ENCODE measurements at places on chromosomes 13 and 19.

- no peak overlapping the region for H3K4me3 ChIP-seq
- H3K36me3 ChIP-seq, result no peaks in the 10 kb centered on the region
- peaks cover 14% of the 10 kb centered on the region for H3K27me3 ChIP-seq
These were observed 5.7 kb downstream of the SLITRK1 start for GRCh38 chr13:83876546-83876945.

- DNase-seq, result no peak
- H3K4me1 ChIP-seq, result no peaks in the 10 kb centered on the region
- H3K27ac ChIP-seq, result no peak overlapping the region
These were observed 66.1 kb downstream of the ATP7B start for GRCh38 chr13:51945149-51945548.

DNA sequence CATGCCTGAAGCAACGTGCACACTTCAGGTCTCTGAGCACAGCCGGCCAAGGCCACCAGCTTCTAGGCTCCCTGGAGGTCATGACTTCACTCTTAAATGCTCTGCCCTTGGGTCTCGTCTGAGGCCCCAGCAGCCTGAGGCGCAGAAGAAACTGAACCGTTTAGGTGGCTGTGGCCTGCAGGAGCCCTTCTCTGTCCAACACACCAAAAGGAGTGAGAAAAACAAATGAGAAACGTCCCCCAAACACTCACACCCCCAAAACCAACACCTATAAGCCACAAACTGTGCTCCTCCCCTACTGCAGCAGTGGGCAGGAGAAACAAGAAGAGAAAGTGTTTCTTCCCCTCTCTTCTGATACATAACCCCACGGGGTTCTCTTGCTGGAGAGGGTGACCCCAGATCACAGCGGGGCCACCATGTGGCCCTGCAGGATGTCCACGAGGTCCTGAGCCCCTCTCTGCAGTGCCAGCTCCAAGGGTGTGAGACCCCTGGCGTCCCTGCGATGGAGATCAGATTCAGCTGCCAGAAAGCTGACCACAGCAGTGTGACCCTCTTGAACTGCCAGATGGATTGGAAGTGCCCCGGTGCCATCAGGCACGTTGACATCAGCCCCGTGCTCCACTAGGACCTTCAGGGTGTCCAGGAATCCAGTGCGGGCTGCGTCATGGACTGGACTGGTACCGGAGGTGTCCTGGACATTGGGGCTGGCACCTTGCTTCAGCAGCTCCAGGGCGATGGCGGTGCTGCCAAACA, 1.0 kb upstream of the KRI1 start:
- H3K4me1 ChIP-seq, result peaks cover 40% of the 10 kb centered on the region
- no peaks in the 10 kb centered on the region for H3K27me3 ChIP-seq
- H3K27ac ChIP-seq, result peak overlapping the region; percentile 86
- H3K36me3 ChIP-seq, result peaks cover 12% of the 10 kb centered on the region

- peaks cover 67% of the 10 kb centered on the region for H3K4me1 ChIP-seq
- H3K27ac ChIP-seq, result no peak overlapping the region
- peaks cover 3% of the 10 kb centered on the region for H3K36me3 ChIP-seq
- no peak overlapping the region for H3K4me3 ChIP-seq
These were observed 54.3 kb downstream of the GATAD2A start for GRCh38 chr19:19459707-19460251.

DNA sequence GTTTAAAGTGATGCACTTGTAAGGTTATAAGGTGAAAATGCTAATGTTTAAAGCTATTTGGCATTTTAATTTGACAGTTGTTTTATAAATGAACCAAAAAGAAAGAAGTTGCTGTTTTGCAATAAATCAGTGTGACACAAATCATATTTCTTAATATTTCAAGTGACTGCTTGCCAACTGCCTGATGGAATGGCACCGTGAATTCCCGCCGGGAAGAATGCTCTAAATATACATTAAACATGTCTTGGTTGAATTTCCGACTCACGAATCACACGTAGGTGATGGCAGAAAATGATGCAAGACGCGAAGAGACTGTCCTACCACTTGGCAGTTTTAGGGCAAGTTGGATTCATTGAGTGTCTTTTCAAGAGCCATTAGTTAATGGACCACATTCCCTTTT, 3.1 kb upstream of the GJB2 start:
- peaks cover 53% of the 10 kb centered on the region for H3K27me3 ChIP-seq
- no peak overlapping the region for H3K27ac ChIP-seq
- no peak overlapping the region for H3K4me3 ChIP-seq
- peaks cover 23% of the 10 kb centered on the region for H3K4me1 ChIP-seq
- H3K36me3 ChIP-seq, result no peaks in the 10 kb centered on the region
- DNase-seq, result no peak

DNA sequence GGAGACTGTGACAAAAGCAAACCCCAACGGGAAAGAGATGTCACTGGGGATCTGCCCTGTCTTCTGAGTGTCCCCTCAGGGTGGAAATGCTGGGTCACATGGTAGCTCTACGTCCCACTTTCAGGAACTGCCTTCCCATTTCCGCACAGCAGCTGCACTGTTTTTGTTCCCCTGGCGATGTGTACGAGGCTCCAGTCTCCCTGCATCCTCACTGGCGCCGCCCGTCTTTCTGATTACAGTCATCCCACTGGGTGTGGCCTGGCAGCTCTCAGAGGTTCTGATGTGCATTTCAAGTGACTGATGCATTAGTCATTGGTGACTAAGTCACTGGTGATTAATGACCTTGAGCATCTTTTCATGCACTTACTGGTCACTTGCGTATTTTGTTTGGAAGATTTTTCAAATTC, 21.2 kb downstream of the PCID2 start:
- H3K36me3 ChIP-seq, result peaks cover 37% of the 10 kb centered on the region
- H3K4me1 ChIP-seq, result peaks cover 6% of the 10 kb centered on the region
- DNase-seq, result no peak
- H3K27me3 ChIP-seq, result no peaks in the 10 kb centered on the region
- H3K27ac ChIP-seq, result no peak overlapping the region
- H3K4me3 ChIP-seq, result no peak overlapping the region

DNA sequence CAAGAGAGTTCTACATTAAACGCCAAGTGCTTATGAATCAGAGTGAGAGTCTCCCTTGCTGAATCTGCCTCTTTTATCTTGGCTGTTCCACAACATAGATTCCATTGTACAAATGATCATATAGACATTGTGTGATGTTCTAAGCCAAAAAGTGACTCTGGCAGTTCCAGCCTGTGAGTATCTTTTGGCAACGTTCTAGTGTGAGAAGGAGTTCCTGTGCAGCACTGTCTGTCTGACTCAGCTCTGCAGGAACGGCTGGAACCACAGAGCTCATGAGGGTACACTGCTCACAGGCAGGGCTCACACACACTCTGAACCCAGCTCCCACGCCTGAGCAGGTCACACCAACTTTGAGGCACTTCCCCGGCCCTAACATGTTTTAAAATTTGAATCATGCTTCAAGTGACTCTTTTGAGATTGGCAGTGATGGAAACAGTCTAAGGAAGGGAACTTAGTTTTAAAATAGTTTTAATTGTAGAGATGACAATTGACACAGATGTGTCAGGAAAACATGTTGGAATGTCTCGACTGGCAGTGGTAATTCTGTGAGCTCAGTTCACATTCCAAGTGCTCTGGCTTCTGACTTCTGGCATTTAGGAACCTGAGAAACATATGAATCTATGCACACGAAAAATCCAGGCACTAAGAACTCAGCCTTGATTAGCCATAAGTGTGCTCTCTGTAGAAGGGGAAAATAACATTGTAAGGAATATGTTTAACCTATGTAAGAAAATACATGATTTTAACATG, 272.0 kb downstream of the UQCRFS1 start:
- H3K27me3 ChIP-seq, result no peaks in the 10 kb centered on the region
- DNase-seq, result no peak
- no peak overlapping the region for H3K4me3 ChIP-seq

DNA sequence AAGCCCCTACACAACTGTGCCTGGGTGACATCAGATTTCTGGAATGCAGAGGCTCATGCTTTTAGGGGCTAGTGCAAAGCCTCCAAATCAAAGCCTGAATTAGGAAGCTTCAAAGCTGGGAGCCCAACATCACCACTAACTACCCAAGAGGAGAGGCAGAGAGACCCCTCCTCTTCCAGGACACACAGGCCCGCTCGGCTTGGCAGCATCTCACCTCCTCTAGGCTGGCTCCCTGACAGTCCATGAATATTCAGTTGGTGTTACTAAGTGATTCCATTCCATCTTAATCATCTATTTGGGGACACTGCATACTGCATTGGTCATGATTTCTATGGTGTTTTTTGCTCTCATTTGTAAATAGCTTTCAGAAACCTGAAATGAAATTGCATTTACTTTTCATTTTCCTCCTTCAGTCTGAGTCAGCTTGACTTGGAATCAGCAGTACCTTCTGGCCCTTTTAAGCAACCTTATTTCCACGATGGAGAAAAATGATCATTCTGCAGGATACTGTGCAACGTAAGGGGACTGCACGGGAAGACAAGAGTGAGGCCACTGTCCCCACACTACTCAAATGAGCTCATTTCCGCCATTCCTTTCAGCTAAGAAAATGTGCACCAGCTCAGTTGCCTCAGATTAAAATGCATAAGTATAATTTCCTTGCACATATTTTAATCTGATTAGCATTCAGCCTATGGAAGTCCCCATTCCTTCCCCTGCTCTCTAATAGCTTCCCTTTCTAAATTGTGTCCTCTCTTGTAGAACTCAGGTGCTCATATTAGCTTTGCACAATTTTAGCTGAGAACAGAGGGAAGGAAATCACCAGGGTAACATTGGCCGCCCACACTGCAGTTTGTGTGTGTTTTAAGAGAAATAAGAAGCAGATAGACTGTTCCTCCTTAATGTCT, 219.9 kb downstream of the RFC3 start:
- no peaks in the 10 kb centered on the region for H3K27me3 ChIP-seq
- DNase-seq, result peak; percentile 9
- no peak overlapping the region for H3K27ac ChIP-seq
- H3K4me3 ChIP-seq, result no peak overlapping the region
- no peaks in the 10 kb centered on the region for H3K36me3 ChIP-seq

GRCh38 chr19:56245121-56245740, 27.3 kb upstream of the EDDM13 start:
- no peaks in the 10 kb centered on the region for H3K4me1 ChIP-seq
- DNase-seq, result no peak
- no peaks in the 10 kb centered on the region for H3K36me3 ChIP-seq
- H3K27ac ChIP-seq, result no peak overlapping the region

- no peak overlapping the region for H3K27ac ChIP-seq
- H3K27me3 ChIP-seq, result peaks cover 44% of the 10 kb centered on the region
- peak; percentile 88 for DNase-seq
- no peak overlapping the region for H3K4me3 ChIP-seq
- peaks cover 42% of the 10 kb centered on the region for H3K4me1 ChIP-seq
These were observed 2.1 kb downstream of the CILP2 start for GRCh38 chr19:19540064-19540714.

GRCh38 chr19:37087110-37087509, 8.9 kb downstream of the ZNF420 start:
- peaks cover 18% of the 10 kb centered on the region for H3K36me3 ChIP-seq
- H3K4me3 ChIP-seq, result no peak overlapping the region
- no peaks in the 10 kb centered on the region for H3K27me3 ChIP-seq
- no peaks in the 10 kb centered on the region for H3K4me1 ChIP-seq

DNA sequence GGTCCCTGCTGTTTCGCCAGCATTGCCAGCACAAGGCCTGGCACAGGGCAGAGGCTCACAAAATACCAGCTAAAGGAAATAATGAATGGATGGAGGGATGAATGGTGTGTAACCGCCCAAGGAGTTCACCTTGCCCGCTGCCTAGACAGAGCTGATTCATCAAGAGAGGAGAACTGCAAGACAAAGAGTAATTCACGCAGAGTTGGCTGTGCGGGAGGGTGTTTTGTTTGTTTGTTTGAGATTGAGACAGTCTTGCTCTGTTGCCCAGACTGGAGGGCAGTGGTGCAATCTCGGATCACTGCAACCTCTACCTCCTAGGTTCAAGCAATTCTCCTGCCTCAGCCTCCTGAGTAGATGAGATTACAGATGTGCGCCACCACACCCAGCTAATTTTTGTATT, 3.0 kb downstream of the OPA3 start:
- no peaks in the 10 kb centered on the region for H3K27me3 ChIP-seq
- no peak for DNase-seq
- H3K4me1 ChIP-seq, result peaks cover 14% of the 10 kb centered on the region
- H3K36me3 ChIP-seq, result no peaks in the 10 kb centered on the region
- H3K4me3 ChIP-seq, result no peak overlapping the region
- H3K27ac ChIP-seq, result no peak overlapping the region

DNA sequence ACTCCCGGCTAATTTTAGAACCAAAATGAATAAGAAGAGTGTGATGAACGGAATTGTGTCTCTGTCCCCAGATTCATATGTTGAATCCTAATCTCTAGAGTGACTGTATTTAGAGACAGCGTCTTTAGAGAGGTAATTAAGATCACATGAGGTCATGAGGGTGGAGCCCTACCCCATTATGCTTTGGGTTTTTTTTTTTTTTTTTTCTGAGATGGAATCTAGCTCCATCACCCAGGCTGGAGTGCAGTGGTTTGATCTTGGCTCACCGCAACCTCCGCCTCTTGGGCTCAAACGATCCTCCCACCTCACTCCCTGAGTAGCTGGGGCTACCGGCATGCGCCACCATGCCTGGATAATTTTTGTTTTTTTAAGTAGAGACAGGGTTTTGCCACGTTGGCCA, 27.9 kb downstream of the FBXO27 start:
- H3K4me1 ChIP-seq, result no peaks in the 10 kb centered on the region
- H3K27ac ChIP-seq, result no peak overlapping the region
- H3K4me3 ChIP-seq, result no peak overlapping the region
- H3K36me3 ChIP-seq, result no peaks in the 10 kb centered on the region
- no peaks in the 10 kb centered on the region for H3K27me3 ChIP-seq
- DNase-seq, result no peak

DNA sequence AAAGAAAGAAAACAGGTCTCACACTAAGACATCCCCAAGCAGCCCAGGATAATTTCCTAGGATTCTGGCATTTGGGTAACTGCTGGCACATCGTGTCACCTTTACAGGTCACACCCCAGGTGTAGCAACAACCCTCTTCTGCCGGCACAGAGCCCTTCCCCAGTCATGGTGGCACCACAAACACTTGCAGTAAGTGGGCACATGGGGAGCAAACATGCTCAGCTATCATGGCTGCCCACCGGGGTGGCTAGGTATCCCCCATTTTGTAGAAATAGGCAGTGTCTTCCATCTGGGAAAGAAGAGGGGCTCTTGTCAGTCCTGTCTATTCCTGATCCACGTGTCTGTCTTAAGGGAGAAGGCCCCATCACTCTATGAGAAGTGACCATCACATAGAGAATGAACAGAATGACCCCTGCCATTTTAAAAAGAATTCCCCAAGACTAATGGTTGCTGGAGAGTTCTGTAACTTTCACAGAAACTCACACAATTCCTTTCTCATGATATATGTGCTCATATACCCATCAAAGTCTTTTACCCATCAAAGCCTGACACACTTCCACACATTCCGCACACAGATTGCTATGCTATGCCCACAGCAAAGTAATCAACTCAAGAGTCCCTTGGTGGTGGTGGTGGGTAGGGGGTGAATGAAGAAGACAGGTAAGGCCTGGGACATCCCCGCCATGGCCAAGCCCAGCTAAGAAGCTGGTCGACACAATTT, 33.3 kb downstream of the BRD4 start:
- H3K4me3 ChIP-seq, result no peak overlapping the region
- H3K4me1 ChIP-seq, result peaks cover 53% of the 10 kb centered on the region
- no peak overlapping the region for H3K27ac ChIP-seq
- DNase-seq, result no peak
- no peaks in the 10 kb centered on the region for H3K27me3 ChIP-seq

- H3K27ac ChIP-seq, result no peak overlapping the region
- DNase-seq, result no peak
- H3K4me1 ChIP-seq, result no peaks in the 10 kb centered on the region
These were observed 29.2 kb downstream of the LCP1 start for GRCh38 chr13:46152627-46153328.
